ENCODE measurements at places on chromosomes 11 and 22.

DNA sequence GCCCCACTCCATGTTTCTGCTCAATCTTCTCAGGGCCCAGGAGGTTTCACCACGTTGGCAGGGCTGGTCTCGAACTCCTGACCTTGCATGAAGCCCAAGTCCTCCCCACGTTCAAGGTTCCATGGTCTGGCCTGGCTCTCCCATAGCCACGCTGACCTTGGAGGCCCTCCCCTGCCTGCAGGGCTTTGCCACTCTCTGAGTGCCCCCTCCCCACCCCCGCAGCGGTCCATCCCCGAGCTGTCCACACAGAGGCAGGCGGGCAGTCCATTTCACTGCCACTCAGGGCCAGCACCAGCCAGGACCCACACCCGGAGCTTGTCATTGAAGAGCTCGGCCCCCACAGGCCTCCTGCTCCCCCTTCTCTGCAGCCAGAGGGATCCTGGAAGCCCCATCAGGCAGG, 30.7 kb downstream of the ARHGAP8 start:
- no peak for DNase-seq

- DNase-seq: no peak
These were observed 14.6 kb downstream of the CAPN5 start for GRCh38 chr11:77081381-77081851.

GRCh38 chr11:86954269-86955110, 705 bp downstream of the FZD4 start:
- DNase-seq: no peak

- DNase-seq: no peak
These were observed 3.9 kb upstream of the PRG2 start for GRCh38 chr11:57394203-57394965.

All from Panc1 (cell line).